ENCODE measurements at places on chromosomes 3 and 15.

- no peaks in the 10 kb centered on the region for H3K27me3 ChIP-seq
- H3K27ac ChIP-seq = peak overlapping the region; percentile 66
- no peak for DNase-seq
- H3K4me3 ChIP-seq = no peak overlapping the region
- no peaks in the 10 kb centered on the region for H3K36me3 ChIP-seq
These were observed 1.8 kb upstream of the PLXND1 start for GRCh38 chr3:129608087-129608935.

GRCh38 chr3:172125963-172126457 is 86.6 kb downstream of the FNDC3B start:
- no peak for DNase-seq
- no peak overlapping the region for H3K27ac ChIP-seq
- H3K4me1 ChIP-seq = no peaks in the 10 kb centered on the region
- H3K4me3 ChIP-seq = no peak overlapping the region
- no peaks in the 10 kb centered on the region for H3K27me3 ChIP-seq

- peaks cover 10% of the 10 kb centered on the region for H3K4me1 ChIP-seq
- no peaks in the 10 kb centered on the region for H3K36me3 ChIP-seq
- peak overlapping the region; percentile 86 for H3K27ac ChIP-seq
- DNase-seq = no peak
- H3K4me3 ChIP-seq = no peak overlapping the region
- no peaks in the 10 kb centered on the region for H3K27me3 ChIP-seq
These were observed 119.6 kb downstream of the ASB7 start for GRCh38 chr15:100721758-100722550.

GRCh38 chr3:149941186-149941585 is 29.5 kb downstream of the PFN2 start:
- H3K27ac ChIP-seq = no peak overlapping the region
- H3K4me1 ChIP-seq = no peaks in the 10 kb centered on the region
- H3K27me3 ChIP-seq = no peaks in the 10 kb centered on the region

- H3K27ac ChIP-seq = peak overlapping the region; percentile 91
- peaks cover 31% of the 10 kb centered on the region for H3K4me1 ChIP-seq
- H3K36me3 ChIP-seq = no peaks in the 10 kb centered on the region
- no peak for DNase-seq
- H3K27me3 ChIP-seq = no peaks in the 10 kb centered on the region
These were observed 467 bp downstream of the NCKIPSD start for GRCh38 chr3:48685293-48685602.

All from Peyer's patch (tissue), 4 donors.